Stimulated activated CD8-positive, alpha-beta memory T cell treated with anti-CD3 and anti-CD28 coated beads, Interleukin-7, amount 100 ng/mL, for 1 hour (primary cell): ENCODE measurements at places on chromosomes 5 and 9.

DNA sequence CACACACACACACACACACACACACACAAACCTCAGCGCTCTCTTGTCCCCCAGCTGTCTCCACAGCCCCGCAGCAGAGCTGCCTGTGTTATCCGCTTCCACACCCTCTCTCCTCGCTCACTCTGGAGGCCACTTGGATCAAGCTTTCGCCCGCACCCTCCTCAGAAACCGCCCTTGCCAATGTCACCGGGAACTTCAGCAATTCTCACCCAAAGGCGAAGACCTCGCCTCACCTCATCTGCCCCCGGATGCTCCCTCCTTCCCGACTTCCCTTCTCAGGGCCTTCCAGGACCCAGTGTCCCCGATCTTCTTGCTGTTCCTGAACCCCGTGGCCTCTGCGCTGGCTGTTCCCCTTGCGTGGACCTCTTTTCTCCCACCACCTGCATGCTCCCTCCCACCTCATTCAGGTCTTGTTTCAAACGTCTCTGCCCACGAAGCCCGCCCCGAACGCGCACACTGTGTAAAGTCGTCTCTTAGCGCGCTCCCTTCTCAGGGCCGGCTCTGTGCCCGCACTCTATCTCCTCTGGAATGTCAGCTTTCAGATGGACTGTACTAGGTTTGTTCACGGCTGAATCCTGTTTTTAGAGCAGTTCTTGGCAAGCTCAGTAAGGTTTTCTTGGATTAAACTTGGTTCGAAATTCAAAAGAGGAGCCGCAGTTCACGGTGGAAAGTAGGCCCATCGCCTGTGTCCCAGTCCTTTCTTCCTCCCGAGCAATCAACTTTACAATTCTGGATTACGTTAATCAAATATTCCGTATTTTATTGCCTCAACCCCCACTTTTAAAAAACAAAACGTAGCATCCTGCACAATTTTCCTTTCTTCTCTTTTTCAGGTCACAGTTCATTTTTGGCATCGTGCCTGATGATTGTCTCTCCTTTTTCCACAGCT, 1.0 kb upstream of the TRIM7 start:
- DNase-seq = no peak

GRCh38 chr5:80809451-80809850, 150.7 kb upstream of the RASGRF2 start:
- DNase-seq = no peak

GRCh38 chr5:56669534-56670483, 145.5 kb upstream of the MAP3K1 start:
- no peak for DNase-seq

GRCh38 chr5:117188211-117188610, 613.6 kb upstream of the SEMA6A start:
- no peak for DNase-seq

DNA sequence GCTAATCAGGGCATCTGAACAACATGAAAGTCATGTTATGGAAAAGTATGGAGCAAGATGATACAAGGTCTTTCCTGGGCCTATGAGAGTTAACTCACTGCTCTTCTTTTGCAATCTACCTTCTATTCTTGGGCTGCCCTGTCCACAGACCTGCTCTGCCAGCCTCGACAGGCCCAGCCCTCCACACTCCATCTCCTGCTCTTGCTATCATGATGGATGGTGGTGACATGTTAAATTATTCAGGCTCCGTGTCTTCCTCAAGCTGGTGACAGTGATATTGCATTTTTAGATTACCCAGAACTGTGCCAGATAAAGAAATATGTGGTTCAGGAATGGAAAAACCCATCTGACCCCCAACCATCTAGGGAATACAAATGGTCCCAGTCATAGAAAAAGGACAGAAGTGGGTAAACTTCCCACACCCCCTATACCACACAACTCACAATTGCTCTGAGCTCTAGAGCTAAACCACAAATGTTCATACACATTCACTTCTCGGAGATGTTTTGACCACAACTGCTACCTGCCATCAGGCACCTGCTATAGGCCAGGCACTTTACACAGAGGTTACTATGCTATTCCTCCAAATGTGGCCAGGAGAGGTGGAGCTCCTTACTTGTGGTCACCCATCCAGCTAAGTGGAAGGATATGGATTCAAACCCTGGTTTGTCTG, 311.3 kb downstream of the ASTN2 start:
- DNase-seq = no peak

GRCh38 chr9:93645149-93645889, 68.9 kb downstream of the PHF2 start:
- no peak for DNase-seq

- no peak for DNase-seq
Observed at GRCh38 chr5:163596608-163597315, 91.3 kb downstream of the MAT2B start.

DNA sequence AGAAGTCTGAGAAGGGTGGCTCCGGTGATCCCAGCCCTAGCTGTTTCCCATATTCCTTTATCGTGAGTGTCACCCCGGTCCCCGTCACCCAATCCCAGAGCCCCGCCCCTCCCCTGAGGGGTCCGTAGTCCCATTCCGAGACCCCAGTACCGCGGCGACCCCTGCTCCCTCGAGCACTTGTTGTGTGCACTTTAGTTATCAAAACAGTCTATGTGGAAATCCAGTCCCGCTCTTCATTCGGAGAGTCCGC, 223 bp downstream of the LRSAM1 start:
- no peak for DNase-seq

DNA sequence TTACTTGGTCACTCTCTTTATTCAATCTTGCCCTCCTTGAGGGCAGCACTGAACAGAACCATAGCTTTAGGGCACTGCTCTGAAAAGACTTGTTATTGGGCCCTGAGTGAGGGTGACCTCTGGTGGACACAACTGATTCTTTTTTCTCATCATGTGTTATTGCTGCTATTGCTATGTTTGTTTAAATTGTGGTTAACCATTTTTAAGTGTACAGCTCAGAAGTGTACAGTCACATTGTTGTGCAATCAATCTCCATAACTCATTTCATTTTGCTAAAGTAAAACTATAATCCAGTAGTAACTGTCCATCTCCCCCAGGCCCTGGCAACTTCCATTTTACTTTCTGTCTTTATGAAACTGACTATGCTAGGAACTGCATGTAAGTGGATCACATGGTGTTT, 351.1 kb upstream of the RIOK2 start:
- no peak for DNase-seq

DNA sequence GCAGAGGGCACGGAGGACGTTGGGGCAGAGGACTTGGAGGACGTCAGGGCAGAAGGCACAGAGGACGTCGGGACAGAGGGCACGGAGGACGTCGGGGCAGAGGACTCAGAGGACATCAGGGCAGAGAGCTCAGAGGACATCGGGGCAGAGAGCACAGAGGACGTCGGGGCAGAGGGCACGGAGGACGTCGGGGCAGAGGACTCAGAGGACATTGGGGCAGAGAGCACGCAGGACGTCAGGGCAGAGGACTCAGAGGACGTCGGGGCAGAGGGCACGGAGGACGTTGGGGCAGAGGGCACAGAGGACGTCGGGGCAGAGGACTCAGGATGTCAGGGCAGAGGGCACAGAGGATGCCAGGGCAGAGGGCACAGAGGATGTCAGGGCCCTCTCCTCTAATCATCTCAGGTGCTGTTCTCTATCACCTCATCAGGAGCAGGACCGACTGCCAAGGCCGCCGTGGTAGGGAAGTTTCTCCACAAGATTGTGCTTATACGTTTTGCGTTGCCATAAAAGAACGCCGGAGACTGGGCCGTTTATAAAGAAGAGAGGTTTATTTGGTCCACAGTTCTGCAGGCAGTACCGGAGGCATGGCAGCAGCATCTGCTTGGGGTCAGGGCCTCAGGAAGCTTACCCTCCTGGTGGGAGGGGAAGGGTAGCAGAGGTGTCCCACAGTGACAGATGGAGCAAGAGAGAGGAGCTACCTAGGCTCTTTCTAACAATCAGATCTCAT, 29.4 kb upstream of the ADAMTS2 start:
- no peak for DNase-seq

DNA sequence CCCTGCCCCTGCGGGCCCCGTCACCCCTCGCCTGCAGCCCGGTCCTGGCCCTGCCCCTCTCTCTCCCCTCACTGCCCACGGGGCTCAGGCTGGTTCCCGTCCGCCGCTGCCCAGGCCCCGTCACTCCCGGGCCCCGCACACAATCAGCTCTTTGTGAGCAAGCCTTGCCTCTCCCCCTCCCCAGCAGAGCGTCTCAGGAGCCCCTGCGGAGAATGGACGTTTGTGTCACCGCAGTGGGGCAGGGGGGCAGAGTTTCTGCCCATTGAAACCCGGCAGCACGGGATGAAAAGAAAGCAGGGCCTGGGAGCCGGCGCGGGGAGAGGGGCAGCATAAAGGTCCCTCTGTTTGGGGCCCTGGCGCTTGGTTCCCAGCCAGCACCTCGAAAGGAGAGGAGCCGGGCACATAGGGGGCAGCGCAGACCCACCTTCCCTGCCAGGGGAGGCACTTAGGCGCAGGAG, 13.5 kb upstream of the NUP214 start:
- DNase-seq = no peak

- DNase-seq = no peak
Observed at GRCh38 chr5:141681695-141682641, at the start of gene ARAP3. Gene ARAP3 (minus strand): TSS chr5:141682230. CDS start chr5:141680486, 1,744 bp downstream.

- DNase-seq = no peak
Observed at GRCh38 chr5:158431369-158432029, 572.6 kb upstream of the CLINT1 start.

GRCh38 chr5:180082633-180083420, 11.3 kb upstream of the RNF130 start:
- DNase-seq = no peak

- no peak for DNase-seq
Observed at GRCh38 chr9:132794730-132795380, 83.2 kb downstream of the AK8 start.

DNA sequence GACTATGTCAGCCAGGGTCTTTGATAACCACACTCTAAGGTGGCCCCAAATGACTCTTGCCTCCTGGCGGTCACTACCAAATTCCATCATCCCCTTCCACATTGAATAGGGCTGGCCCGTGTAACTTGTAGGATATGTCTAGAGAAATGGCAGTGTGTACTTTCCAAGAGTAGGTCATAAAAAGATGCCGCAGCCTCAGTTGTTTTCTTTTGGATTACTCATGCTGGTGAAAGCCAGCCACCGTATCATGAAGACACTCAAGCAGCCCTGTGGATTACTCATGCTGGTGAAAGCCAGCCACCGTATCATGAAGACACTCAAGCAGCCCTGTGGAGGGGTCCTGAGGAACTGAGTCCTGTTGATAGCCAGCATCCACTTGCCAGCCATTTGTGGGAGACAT, 172.0 kb upstream of the TBC1D2 start:
- DNase-seq = no peak

DNA sequence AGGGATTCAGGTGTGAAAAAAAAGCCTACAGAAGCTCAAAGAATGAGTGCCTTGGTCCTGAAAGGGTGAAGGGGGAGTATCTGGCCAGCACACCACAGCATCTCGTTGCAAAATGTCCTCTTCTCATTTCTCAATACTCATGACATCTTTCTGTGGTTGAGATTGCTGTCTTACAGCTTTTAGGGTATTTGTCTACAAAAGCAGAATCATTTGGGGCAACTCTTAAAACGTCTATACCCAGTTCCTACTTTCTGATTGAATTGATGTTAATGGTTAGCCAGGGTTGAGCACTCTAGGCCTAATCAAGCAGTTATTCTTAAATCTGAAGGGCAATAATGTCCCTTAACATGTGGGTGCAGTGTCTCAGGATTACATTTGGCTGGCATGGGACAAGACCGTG, 21.2 kb upstream of the PCSK5 start:
- no peak for DNase-seq

GRCh38 chr5:180334751-180335613, 18.2 kb downstream of the GFPT2 start:
- no peak for DNase-seq

DNA sequence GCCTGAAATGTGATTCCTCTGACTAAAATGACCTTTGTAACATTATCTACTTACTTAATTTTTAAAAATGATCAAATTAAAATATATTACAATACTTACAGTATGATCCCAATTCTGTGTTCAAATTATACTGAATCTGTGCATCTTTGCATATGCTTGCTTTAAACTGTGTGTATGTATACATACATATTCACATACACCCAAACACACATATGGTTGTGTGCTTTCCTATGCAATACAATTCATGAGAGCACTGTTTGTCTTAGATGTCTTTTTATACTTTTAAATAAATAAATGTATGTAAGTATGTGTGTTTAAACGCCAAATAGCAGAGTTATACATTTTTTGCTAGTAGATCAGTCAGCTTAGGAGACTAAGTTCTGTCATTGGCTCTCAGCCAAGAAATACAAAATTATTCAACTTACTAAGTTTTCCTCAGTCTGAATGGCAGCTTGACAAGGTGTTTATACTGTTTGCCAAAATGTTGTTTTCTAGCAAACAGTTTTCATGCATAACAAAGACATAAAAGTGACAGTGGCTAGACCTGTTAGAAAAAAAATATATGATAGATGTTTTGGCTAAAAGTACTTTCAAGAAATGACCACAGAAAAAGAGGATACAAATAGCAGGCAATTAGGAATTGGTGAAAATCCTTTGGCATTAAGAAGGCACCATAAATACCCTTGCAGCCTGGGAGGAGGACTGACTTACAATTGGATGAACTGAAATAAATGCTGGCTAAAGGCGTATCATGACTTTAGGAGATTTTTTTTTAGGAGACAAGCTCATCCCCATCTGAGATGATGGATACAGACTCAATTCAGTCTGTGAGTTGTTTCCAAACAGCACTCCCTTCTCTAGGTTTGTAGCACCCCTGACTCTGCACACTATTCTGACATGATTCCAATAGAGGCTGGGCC, 7.9 kb downstream of the TICAM2 start:
- no peak for DNase-seq

DNA sequence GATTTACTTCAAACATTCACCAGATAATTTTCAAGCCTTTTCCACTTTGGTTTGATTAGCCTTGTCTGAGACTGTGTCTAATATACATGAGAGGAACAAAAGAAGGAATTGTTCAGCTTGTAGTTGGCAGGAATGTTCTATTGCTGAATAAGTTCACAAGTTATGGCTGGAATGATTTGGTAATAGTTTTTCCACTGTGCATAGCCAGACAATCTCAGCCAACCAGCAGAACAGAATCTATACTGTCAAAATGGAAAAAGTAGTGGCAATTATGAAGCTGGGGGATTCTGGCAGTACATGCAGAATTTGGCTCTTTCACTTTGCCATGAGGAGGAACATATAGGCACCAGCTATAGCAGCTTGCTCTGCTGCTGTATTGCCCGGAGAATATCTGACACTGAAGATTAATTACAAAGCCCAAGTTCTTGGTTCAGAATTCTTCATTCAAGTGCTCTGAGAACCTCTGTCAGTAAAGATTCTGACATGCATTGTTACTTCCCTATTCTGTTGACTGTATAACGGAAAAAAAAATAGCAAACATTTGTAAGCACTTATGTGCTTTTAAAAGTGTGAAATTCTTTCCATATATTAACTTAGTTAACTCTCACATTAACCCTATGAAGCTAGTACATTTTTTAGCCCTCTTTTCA, 150.6 kb downstream of the PRR16 start:
- no peak for DNase-seq

- no peak for DNase-seq
Observed at GRCh38 chr9:18866121-18866831, 166.7 kb downstream of the SAXO1 start.

GRCh38 chr9:86795823-86796553, 151.3 kb downstream of the GAS1 start:
- no peak for DNase-seq
